ENCODE measurements at places on chromosomes 16 and 17.

GRCh38 chr17:48051706-48052486 is 3.7 kb downstream of the NFE2L1 start:
- DNase-seq, result peak; percentile 94

GRCh38 chr16:68274441-68274840 is 10.1 kb downstream of the SLC7A6 start:
- no peak for DNase-seq

DNA sequence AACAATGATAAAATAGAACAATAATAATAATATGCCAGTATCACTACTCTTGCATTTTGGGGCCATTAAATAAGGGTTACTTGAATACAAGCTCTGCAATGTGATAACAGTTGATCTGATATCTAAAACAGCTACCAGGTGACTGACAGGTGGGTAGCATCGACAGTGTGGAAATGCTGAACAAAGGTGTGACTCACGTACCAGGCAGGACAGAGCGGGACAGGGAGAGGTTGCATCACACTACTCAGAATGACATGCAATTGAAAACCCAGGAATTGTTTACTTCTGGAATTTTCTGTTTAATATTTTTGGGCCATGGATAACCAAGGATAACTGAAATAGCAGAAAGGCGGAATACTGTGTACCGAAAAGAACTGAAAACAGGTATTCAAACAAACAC is 15.8 kb upstream of the ZNF19 start:
- no peak for DNase-seq

GRCh38 chr17:4541328-4542002 is 13.7 kb downstream of the MYBBP1A start:
- DNase-seq, result no peak

- DNase-seq, result no peak
Observed at GRCh38 chr16:19598805-19599510, 43.5 kb downstream of the VPS35L start.

DNA sequence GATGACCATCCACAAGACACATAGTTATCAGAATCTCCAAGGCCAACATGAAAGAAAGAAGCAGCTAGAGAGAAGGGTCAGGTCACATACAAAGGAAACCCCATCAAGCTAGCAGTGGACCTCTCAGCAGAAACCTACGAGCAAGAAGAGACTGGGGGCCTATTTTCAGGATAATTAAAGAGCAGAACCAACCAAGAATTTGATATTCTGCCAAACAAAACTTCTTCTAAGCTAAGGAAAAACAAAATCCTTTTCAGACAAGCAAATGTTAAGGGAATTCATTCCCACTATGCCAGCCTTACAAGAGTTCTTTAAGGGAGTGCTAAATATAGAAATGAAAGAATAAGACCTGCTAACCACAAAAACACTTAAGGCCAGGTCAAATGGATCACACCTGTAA is 47.8 kb downstream of the ITFG1 start:
- DNase-seq, result no peak

DNA sequence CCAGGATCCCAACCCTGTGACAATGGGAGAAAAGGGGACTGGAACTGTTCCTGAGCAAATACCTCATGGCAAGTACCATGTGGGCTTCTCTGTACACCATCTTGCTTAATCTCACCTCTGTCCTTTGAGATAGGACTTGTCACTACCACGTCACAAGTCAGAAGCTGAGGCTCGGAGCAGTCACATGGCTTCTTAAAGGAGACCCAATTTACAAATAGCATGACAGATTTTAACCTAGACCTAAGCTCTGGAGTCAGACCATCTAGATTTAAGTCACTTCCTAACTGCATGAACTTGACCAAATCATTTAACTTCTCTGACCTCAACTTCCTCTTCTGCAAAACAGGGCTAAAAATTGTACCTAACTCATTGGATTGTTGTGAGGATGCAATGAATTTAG is 36.0 kb upstream of the CCL1 start:
- DNase-seq, result no peak

GRCh38 chr16:51365715-51366114 is 214.6 kb upstream of the SALL1 start:
- DNase-seq, result no peak

DNA sequence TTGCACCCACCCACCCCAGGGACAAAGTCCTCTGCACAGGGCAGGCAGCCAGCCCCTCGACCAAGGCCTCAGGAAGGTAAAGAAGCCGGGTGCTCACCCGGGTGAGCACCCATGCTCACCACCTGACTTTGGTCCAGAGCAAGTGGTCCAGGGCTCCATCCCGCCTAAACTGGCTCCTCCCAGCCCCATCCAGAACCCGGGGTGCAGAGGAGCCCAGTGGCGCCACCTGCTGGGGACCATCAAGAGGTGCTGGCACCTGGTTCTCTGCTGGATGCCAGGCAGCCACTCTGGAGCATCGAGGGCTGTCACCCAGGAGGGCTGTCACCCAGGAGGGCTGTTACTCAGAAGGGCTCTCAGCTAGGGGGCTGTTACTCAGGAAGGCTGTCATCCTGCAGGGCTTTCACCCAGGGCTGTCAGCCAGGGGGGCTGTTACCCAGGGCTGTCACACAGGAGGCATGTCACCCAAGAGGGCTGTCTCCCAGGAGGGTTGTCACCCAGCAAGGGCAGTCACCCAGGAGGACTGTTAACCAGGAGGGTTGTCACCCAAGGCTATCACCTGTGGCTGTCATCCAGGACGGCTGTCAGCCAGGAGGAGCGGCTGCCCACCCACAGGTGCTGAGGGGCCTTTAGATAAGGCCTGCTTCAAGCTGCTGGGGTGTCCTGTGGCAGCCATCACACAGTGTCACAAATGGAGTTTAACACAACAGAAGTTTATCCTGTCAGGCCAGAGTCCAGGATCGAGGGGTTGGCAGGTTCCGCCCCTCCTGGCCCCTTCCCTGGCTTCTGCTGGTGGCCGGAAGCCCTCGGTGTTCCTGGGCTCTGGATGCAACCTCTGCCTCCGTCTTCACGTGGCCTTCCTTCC is 98.5 kb downstream of the TNFRSF13B start:
- peak; percentile 12 for DNase-seq

GRCh38 chr16:84036982-84037425 is 5.6 kb downstream of the SLC38A8 start:
- no peak for DNase-seq

- DNase-seq, result no peak
Observed at GRCh38 chr16:83669456-83669855, 138.3 kb upstream of the HSBP1 start.

GRCh38 chr17:64192589-64192988 is 62.6 kb upstream of the ERN1 start:
- no peak for DNase-seq

DNA sequence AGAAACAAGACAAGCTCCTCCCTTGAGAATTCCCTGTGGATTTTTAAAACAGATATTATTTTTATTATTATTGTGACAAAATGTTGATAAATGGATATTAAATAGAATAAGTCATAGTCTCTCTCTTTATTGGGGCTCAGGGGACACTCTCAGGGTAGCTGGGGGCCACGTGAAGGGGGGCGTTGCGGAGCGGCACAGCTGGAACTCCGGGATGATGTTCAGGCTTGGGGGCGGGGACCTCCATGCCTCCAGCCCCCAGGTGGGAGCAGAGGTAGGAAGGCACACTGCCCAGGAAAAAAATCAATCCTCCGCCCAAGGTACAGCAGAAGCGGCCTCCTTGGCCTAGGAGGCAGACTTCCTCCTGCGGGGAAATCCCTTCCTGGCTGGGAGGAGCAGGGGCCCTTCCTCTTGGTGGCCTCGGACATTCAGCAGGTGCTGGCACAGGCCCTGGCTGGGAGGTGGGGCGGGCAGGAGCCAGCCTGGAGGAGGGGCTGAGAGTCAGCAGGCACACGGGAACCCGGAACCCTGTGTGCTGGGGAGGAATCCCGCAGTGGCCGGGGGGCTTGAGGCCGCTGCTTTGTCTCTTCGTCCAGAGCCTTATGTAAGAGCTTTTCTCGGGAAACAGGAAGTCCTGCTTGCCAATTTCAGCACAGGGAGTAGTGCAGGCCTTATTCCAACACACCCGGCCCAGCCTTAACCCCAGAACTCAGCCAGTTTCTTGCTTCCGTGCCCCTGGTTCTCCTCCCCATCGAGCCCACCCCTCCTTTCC is 591 bp upstream of the TNFSF13 start:
- peak; percentile 82 for DNase-seq

- DNase-seq, result peak; percentile 26
Observed at GRCh38 chr16:17431012-17431411, 39.7 kb downstream of the XYLT1 start.

DNA sequence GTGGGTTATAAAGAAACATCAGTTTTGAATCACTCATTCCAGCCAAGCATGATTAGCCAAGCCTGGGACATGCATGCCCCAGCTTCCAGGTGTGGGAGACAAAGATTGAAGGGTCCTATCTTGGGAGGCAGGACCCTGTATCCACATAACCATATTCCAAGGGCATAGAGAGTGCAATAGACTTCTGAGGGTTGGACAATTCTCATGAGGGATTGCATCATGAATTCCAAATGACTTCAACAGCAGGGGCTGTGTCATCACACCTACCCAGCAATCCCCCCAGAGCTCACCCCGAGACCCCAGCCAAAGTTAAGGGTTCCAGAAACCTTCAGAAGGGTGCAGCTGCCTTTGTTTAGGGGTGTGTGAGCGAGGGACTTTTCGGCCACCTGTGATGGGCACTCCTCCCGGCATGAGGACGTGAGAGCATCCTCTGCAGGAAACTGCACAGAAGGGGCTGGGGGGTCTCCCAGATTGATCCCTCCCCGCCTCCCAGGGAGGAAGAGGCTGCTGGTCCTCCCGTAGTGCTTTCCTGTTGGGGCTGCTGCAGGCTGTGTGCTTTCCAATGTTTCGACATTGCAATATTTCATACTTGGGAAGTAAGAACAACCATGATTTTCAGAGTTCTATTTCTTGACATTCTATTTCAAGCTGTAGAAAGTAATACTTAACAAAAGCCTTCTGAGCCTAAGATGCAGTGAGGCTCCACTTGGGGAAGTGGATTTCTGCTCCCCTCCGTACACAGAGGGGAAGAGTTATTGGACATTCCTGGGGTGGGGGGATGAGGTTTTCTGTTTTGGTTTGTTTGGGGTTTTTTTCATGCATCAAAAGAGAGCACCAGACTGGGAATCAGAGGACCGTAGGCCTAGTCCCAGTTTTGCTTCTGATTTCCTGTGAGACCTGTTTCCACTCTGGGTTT is 13.3 kb upstream of the PITPNM3 start:
- DNase-seq, result no peak

- no peak for DNase-seq
Observed at GRCh38 chr17:37317867-37318266, 57.9 kb upstream of the C17orf78 start.

DNA sequence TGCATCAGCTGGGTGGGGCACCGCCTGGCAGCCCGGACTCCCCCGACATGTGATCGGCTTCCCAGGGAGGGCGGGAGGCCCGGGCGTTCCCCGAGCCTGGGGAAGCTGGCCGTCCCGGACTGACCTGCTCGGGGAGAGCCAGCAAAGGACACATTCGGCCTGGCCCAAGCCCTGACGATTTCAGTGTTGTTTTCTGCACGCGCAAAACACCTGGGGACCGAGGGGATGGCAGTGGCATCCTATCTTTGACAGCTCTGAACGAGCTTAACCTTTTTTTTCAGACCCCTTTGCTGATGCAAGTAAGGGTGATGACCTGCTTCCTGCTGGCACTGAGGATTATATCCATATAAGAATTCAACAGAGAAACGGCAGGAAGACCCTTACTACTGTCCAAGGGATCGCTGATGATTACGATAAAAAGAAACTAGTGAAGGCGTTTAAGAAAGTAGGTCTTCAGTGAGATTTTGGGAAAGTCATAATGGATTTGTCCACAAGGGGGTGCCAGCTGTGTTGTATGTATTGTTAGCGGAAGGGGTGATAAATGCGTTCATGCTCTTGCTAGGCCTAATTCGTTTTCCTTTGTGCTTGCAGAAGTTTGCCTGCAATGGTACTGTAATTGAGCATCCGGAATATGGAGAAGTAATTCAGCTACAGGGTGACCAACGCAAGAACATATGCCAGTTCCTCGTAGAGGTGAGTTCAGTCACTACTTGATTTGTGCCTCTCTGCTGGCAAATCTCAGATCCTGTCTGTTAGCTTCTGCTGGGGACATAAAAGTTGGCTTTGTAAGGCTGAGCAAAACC is 1.0 kb downstream of the EIF1 start:
- peak; percentile 78 for DNase-seq

DNA sequence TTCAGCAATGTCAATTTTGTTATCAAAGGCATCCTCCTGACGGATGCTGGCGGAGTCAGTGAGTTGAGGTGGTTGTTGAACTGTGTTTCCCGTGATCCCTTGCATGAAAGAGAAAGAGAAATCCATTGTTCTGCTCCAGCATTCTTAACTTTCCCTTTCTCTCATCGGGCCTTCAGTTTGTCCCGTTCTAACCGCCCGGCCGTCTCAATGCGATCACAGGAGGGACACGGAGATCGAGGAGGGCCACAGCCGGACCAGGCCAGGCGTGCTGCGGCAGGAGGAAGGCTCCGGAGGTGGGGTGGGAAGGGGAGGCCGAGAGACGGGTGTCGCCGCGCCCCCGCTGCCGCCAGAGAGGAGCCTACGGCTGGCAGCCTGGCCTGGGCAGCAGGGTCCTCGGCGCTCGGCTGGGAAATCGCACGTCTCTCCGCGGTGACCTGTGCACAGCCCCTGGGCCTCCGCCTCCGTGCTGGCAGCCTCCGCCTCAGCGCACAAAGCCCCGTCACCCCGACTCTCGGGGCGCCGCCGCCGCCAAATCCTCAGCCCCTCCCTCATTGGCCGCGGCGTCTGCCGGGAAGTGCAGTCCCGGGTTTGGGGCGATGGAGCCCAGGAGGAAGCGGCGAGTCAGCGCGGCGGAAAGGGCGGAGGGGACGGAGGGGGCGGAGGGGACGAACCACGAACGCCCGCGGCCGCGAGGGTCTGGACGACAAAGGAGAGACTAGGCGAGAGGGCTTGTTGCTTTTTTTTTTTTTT is 38.1 kb downstream of the SOST start:
- peak; percentile 60 for DNase-seq

DNA sequence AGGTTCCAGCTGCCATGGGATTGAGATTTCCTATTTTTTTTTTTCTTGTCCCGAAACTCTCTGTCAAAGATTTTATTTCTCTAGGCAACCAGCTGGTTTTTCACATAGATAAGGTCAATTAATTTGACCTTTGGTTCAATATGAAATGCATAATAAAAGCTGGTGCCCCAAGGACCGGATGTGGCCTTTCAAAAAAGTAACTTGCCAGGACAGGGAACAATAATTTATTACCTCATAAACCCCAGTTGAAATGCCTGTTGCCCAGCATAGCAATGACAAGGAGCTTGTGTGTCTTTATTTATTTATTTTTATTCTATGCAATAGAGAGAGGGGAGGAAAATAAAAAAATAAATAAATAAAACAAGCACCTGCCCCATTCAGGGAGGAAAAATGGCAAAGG is 472.7 kb downstream of the KCNJ2 start:
- DNase-seq, result no peak

- no peak for DNase-seq
Observed at GRCh38 chr16:56708525-56709442, 21.1 kb upstream of the NUP93 start.

DNA sequence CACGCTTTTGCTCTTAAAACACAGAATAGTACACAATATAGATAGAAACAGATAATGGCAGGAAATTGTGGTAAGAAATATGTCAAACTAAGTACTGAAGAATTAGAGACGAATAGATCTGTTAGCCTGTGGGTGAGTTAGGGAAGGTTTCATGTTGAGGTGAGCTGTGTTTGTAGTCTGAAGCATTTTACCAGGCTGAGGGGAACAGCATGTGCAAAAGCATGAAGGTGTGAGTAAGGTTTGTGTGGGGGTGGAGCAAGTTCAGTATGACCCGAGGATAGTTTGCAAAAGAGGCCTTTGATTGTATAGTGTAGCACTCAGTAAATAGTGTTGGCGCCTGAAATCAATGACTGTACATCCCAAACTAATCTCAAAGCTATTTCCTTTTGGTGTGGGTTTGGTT is 13.8 kb downstream of the IGSF6 start:
- DNase-seq, result peak; percentile 78

GRCh38 chr17:37647856-37648255 is 4.6 kb upstream of the DDX52 start:
- no peak for DNase-seq
